ENCODE measurements at places on chromosomes 4 and X.
A peak's percentile ranks its signal among the peaks of the same experiment; 100 is the strongest.

GRCh38 chr4:56123051-56123450 is 174.3 kb downstream of the CEP135 start:
- no peak for DNase-seq

DNA sequence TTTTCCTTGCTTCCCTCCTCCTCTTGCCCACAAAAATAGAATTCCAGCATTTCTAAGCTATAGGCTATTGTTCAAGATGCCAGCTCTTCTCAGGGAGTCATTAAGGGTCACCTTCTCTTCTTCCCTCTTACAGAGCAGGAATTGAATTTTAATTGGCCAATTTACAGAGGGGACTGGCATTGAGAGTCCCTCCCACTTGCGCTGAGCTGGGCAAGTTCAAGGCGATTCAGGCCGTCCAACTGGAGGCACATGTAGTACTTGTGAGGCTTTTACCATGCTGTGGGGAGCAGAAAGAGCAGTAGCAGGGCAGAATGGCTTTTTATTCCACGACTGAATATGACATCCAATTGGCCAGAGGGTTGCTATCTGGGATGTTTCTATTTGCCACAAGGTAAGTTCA is 181.9 kb downstream of the SOWAHB start:
- no peak for DNase-seq

DNA sequence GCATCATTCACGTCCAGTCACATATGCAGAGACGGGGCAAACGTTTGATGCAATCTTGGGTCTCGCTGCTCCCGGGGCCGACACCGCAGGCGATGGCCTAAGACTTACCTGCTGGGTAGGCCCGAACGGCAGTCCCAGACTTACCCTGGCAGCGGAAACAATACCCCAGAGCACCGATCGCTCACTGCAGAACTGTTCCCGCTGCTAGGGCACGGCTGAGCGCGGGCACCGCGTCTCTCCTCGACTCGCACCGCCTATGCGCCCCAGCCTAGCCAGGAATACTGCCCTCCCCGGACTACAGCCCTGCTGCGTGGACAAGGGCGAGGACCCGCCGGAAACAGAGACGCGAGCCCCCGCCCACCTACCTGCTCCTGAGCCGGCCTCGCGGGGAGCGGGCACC is 86.2 kb downstream of the HPRT1 start:
- DNase-seq, result no peak

DNA sequence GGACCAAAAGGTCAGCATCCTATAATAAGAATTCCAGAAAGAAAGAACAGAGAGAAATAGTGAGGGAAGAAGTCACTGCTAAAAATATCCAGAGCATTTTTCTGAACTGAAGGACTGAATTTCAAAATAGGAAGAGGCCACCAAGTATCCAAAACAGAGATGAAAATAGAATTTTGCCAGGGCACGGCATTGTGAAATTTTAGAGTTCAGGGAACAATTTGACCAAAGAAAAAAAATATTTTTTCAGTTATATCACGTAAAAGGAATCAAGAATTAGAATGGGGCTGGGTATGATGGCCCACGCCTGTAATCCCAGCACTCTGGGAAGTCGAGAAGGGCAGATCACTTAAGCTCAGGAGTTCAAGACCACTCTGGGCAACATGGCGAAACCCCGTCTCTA is 65.4 kb downstream of the FGFBP1 start:
- no peak for DNase-seq

DNA sequence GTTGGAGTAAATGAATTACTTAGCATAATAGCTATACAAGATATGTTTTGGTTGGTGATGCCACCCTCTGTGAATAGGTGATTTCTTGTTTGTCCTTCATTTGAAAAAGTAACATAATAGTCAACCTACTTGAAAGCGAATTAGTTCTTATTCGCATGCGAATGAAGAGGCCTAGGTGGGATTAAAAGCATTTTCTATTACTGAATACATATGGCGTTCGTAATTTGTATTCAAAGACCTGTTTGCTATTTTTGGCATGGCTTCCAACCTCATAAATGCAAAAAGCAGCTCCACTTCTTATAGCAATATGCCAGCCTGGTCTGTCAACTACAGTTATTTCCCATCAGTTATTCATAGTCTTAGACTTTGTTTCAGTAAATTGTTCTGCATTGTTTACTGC is 261.3 kb downstream of the TENM3 start:
- DNase-seq, result no peak

- DNase-seq, result no peak
Measured at GRCh38 chr4:149719806-149720205, 95.8 kb downstream of the IQCM start.

- no peak for DNase-seq
Measured at GRCh38 chr4:106541253-106541652, 172.7 kb upstream of the GIMD1 start.

DNA sequence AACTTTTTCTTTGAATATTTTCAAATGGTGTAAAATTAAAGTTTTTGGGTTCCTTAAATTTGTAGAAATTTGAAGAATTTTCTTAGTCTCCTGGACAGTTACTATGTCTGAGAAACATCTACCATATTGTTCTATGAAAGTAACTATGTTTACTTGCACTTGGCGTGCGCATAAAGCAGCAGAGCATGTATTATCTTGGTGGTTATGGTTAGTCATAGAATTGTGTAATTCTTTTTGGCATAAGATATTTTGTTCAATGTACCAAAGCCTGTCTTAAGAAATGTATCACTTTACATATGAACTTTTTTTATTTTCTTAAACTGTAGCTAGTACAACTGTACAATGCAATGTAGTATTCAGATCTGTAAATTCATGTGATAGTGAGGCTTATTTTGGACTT is 49.2 kb downstream of the CDS1 start:
- DNase-seq, result no peak

DNA sequence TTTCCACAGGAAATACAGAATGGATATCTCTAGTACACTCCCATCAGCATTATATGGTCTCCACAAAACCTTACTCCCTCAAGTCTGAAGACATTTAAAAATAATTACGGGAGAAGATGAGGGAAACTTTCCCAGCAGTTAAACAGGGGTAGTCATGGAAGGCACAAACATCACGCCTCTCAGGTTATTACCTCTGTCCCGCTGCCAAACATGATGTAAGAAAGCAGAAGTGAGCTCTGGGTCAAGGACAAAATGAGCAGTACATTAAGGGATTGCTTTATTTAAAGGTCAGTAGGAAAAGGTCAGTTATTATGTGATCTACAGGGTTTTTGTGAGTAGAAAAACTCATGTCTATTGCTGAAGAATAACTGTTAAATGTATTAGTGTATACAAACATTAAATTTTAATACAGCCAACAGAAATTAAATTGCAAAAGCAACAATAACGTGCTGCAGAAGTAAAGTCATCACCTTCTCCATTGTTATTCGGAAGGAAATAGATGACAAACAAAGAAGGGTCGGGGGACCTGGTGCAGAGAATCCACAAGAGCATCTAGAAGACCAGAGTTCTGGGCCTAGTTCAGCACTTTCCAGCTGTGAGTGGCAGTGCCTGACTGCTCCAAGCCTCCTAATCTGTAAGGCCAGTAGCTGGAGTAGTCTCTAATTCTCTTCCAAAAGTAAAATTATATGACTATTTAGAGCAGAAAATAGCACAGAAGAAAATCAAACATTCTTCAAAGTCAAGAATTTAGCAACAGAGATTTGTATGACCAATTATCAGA is 171.2 kb downstream of the PPP3CA start:
- no peak for DNase-seq

DNA sequence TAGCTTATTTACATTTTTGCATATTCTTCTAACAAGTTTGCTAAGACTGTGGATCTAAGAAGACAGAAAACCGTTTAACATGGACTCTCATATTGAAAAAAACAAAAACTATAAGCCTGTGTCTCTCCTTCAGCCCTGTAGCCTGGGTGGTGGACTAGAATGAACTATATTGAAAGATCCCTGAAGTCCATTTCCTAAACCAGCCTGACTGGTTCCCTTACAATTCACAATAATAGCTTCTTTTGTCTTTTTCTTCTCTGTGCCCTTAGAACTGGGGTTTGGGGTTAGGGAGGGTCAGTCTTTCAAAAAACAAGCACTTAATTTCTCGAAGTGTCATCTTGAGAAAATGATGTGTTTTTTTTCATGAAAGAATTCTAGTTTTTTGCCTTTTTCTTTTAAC is 59.0 kb downstream of the GSTCD start:
- DNase-seq, result no peak

- no peak for DNase-seq
Measured at GRCh38 chr4:147409350-147409749, 71.5 kb upstream of the EDNRA start.

DNA sequence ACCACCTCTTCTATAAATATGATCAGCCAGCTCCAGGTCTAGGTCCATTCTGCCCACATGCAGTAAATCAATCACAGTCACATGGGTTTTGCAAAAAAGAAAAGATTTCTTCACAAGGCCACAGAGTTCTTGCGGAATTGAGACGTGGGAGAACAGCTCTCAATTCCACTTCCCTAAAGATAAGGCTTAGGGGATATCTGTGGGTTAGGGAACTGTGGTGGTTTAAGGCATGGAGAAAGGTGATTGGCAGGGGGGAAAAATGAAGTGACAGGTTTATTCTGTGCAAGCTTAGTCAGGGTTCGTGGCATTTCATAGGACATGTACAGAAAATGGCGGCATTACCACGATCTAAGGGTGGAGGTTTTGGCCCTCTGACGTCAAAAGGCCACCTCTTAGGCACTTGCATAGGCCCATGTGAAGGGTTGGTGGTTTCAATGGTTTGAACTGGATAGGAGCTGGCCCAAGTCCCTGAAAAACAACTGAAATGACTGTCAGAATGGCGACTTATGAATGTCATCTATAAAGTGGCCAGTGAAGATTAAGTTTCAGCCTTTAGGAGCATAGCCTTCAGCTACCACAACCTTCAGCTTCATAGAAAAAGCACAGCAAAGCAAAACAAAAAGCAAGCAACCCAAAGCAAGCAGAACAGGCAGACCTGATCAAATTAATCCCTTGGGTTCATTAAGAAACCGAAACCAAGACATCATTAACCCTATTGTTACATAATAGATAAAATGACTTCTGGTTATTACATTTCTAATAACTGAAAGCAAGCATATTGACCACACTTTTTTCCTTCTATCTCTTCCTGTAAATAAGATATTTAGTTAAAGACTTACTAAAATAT is 289.8 kb upstream of the SFRP2 start:
- DNase-seq, result no peak

DNA sequence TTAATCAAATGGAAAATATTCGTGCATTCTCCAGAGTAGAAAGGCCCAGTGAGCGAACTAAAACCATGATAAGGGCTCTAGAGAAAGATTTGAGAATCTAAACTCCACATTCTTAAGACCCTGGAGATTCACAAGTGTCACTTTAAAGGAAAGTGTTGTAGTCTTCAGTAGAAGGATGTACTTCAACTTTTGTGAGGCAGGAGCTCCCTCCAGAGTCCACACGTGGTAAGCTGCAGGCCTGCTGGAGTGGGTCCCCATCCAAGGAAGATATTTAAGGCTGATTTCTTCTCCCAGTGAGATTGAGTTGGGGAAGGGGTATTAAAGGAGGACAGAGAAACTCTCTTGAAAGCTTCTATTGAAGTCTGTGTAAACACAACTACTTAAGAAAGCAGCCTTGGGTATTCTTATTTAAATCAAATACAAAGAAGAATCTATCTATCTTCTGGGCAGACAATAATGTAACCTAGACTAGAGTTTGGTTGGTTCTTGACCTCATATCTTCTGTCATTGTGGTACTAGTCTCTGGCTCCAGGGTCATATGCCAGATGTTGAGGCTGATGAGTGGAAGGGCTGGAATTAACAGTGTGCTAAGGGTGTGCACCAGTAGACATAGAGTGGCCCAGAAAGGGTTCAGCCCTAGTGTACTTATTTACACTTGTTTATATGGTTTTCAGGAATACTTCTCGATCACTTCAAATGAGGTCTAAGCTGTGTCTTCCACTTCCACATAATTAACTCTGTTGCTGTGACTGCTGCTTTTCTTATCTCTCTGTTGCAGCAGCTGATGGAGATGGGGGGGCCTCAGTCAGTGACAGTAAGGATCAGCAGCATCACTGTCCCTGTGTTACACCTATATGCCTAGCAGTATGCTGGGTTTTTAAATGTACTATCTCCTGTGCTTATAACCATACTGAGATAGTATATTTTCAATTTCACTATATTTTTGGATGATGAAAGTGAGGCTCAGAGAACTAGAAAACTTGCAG is 76.1 kb downstream of the HMGB2 start:
- DNase-seq, result peak; percentile 42

DNA sequence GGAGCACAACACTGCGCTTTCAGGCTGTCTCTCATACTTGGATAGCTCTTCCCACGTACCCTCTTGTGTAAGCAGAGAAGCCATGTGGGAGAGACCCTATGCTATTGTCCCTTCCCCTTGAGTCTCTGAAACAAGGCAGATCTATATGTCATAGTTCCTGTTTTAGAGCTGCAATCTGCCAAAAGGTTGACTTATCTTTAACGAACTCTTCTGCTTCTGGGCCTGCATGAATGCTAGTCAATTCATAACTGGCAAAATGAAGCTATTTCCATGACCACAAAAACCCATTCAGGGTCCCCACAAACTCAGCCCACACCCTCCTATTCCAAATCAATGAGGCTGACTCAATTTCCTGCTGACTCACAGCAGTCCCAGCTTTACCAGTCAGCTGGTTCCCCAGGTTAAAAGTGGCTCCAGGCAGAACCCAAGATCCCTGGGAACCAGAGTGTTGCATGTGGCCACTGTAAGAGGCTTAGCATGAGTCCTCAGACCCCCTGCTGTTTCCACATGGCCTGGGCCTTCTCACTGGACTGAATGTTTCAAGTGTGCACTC is 25.3 kb upstream of the SOD3 start:
- no peak for DNase-seq

- no peak for DNase-seq
Measured at GRCh38 chr4:130043732-130044160, 947.8 kb downstream of the C4orf33 start.

Data from effector CD4-positive, alpha-beta T cell (primary cell).